ENCODE measurements at places on chromosomes 4 and X.

DNA sequence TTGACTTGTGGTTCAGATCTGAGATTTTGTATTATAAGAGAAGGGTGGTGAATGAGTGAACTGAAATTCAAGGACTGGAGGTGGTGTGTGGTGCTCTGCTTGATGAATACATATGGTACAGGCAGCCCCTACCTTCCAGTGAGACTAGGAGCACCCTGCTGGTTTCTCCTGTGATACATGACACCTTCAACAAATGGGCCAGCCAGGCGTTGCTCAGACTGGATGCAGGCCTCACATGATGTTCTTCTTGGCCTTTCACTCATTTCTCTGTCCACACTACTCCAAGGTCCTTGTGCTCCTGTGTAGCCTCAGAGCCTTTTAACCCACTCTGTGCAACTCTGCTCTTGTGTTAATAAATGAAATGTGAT is 67.2 kb downstream of the FNIP2 start:
- DNase-seq, result no peak

- DNase-seq, result no peak
Measured at GRCh38 chr4:21952549-21952948, 4.0 kb upstream of the KCNIP4 start.

- DNase-seq, result no peak
Measured at GRCh38 chr4:155688860-155689259, 22.2 kb downstream of the GUCY1A1 start.

- no peak for DNase-seq
Measured at GRCh38 chr4:146135941-146136340, 39.6 kb upstream of the LSM6 start.

- no peak for DNase-seq
Measured at GRCh38 chr4:181365671-181366070, 877.5 kb upstream of the TENM3 start.

- no peak for DNase-seq
Measured at GRCh38 chrX:119734897-119735339, 23.5 kb upstream of the SOWAHD start.

DNA sequence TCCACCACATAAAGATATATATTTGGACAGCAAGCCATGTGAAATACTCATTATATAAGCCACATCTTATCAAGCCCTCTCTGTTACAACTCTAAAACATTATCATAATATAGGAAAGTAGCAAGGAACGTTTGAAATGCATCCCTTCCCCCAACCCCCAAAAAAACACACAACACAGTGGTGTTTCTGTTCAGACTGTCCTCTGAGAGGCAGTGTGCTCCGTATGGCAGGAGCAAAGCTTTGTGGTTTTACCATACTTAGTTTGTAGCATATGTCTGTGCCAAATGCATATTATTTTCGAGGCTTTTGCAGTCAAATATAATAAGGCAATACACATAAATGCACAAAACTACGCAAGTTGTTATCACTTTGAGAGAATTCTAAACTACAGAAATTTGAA is 194.2 kb downstream of the RAPGEF2 start:
- DNase-seq, result peak; percentile 39
